Activated T-helper 2 cell treated with anti-CD3 and anti-CD28 coated beads, Interferon-gamma antibody, Interleukin-2, Interleukin-4, amounts not matched to agents 10 μg/mL and 5 μg/mL and 100 μg/mL, durations not matched to agents 14 hours and 24 hours and 36 hours (primary cell): ENCODE measurements at places on chromosomes 11 and 22. TPM values are rescaled to one million over a fixed set of nuclear protein-coding genes. Genes with fewer than 3 reads are reported as not detected.

DNA sequence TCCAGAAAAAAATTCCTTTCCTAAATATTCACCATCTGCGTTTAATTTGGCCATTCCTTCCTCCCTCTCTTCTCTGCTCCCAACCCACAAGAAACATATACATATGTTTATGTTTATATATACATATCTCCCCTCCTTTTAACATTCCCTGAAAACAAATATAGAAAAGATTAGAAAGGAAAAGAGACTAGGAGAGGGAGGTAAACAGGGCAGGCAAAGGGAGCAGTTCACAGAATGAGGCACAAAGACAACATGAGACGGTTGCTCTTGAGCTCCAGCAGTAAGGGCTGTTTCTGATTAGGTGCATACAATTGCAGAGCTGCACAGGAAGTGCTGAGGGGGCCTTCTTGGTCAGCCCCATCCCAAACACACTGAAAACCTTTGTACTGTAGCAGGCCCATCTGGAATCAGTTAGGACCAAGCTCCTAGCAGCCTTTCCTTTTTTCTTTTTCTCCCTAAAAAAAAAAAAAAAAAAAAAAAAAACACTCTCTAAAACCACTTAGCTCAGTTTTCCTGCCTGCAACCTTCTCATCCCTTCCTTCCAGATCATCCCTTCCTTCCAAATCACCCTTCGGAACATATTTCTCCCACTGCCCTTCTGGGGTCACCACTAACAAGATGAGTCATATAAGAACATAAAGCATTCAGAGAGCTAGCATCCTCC is 57.0 kb downstream of the RBFOX2 start:
- DNase-seq, result no peak

GRCh38 chr11:117891362-117891761 is 14.9 kb upstream of the FXYD6 start:
- DNase-seq, result no peak

OR8H3 gene
- total RNA-seq, result not detected in 2 replicates

DNA sequence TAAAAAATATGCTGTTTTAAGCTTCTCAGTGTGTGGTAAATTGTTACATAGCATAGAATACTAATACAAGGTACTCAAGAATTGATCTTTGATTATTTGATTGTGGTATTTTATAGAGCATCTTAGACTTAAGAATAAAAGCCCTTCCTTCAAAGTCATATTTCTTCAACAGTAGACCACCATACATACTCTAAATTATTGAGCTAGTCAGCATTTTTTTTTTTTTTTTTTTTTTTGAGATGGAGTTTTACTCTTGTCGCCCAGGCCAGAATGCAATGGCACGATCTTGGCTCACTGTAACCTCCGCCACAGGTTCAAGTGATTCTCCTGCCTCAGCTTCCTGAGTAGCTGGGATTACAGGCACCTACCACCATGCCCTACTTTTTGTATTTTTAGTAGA is 436.7 kb upstream of the LUZP2 start:
- DNase-seq, result no peak

- DNase-seq, result no peak
Measured at GRCh38 chr11:116166573-116167465, 606.0 kb downstream of the BUD13 start.

RTN4RL2 gene
- total RNA-seq, result 0.18 TPM in 1 of 2 replicates, not detected in the other

- no peak for DNase-seq
Measured at GRCh38 chr11:1382429-1382828, 7.3 kb upstream of the BRSK2 start.

DNA sequence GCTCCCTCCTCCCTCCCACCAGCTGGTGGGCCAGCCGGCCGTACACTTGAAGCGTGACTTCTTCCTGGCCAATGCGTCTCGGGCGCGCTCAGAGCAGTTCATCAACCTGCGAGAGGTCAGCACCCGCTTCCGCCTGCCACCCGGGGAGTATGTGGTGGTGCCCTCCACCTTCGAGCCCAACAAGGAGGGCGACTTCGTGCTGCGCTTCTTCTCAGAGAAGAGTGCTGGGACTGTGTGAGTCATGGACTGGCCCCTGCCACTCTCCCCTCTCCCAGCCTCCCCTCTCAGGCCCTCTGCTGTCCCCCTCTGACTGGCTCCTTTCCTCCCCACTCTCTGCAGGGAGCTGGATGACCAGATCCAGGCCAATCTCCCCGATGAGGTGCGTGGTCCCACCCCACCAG is 24.7 kb downstream of the CAPN1 start:
- DNase-seq, result no peak

GRCh38 chr11:76379807-76380158 is 1.1 kb downstream of the THAP12 start:
- DNase-seq, result no peak
